Stimulated activated CD4-positive, alpha-beta T cell treated with anti-CD3 and anti-CD28 coated beads, Interleukin-15, amount 100 ng/mL, for 48 hours (primary cell): ENCODE measurements at places on chromosomes 6 and 20.

- no peak for DNase-seq
Measured at GRCh38 chr6:130394246-130394645, 28.4 kb downstream of the TMEM200A start.

DNA sequence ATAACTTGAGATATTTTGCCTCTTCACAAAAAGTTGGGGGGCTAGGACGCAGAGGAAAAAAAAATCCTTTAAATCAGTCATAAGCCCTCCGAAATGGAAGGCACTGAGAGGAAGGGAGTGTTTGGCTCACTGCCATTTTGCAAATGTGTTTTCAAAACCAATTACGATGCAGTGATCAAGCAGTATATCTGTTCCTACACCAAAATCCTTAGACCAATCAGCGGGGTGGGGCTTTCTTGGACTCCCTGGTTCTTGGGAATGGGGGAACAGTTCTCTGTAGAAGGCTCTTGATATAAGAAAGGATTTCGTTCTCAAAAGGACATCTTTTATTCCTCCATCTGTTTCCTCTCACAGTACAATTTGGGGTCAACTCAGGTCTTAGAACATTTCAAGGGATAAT lies 478.6 kb upstream of the JARID2 start:
- no peak for DNase-seq

DNA sequence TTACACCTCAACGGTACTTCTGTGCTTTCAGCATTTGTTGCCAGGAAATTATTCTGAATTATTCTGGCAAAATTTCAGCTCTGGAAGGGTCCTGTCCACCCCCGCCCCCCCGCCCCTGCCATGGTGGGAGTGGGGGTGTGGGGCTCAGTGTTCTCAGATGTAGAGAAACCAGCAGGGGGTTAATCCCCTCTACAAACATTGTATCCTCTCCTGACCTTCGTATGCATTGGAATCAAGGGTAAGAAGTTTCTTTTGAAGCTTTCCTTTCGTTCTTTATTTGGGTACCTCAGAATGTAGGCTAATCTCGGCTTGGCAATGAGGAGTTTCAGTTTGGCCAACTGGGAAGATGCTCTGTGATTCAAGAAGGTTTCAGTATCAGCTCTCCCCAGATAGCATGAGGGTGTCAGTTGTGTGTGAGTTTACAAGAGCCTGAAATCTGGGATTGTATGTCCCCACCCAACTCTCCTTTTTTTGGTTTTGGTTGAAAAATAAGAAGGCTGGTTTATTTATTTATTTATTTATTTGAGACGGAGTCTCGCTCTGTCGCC lies 25.5 kb upstream of the OLIG3 start:
- no peak for DNase-seq

- no peak for DNase-seq
Measured at GRCh38 chr20:45845452-45845851, 11.7 kb downstream of the ACOT8 start.

GRCh38 chr20:20530428-20531151 lies 162.7 kb downstream of the INSM1 start:
- no peak for DNase-seq

GRCh38 chr20:13142143-13142542 lies 78.9 kb upstream of the ISM1 start:
- no peak for DNase-seq

DNA sequence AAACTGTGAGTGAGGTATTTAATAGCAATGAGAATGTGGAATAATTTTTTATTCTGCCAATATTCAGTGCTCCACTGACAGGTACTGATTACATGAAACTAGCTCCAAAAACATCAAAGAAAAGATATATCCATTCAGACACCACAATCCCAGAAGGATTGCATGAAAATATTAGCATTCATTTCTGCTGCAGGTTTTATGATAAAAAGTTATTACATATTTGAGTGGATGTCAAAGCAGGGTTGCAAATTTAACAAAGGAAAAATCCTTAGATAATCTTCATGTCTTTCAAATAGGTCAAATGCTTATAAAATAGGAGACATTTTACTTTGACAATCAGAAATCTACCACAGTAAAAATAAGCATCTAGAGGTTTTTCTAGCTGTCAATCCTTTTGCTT lies 13.3 kb downstream of the MCHR2 start:
- DNase-seq = no peak

DNA sequence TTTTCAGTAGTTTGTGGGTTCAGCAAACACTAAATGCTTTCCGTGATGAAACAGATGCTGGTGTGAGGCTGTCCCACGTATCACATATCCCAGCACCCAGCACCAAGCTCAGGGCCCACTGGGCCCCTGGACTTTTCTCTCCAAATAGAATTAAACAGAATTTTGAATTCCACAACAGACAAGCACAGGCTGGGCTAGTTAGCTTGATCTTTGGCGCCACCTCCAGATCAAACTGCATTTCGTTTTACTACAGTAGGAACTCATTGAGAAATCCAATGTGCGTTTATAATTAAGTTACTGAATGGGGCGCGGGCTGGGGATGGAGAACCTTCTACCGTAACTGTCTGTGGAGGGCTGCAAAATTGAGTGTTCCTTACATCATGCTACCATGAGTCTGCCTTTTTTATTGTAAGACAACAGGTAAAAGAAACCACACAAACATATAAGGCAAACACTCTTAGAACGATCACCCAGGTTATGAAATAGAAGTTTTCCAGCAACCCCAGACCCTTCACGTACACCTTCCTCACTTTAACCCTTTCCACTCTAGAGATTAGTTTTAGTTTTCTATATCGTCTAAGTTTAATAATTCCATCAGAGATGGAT lies 107.8 kb downstream of the ZFP64 start:
- DNase-seq = no peak

DNA sequence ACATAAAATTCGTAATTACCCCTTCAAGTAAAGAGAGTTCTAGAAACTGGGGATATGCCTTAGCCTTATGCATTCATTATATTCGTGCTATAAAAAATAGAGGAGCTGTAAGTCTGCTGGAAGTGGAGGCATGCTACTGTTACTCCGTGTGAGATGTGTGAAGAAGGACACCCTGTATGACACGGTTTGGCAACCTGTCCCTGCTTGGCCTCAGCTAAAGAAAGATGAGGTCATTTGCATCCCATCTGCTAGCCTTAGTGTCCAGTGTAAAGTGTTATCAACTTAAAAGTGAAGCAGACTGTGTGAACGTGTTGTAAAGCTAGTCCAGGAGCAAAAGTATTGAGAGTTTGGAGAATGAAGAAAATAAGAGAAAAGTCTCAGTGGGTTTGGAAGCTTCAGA lies 135.1 kb upstream of the RAB32 start:
- DNase-seq = no peak

DNA sequence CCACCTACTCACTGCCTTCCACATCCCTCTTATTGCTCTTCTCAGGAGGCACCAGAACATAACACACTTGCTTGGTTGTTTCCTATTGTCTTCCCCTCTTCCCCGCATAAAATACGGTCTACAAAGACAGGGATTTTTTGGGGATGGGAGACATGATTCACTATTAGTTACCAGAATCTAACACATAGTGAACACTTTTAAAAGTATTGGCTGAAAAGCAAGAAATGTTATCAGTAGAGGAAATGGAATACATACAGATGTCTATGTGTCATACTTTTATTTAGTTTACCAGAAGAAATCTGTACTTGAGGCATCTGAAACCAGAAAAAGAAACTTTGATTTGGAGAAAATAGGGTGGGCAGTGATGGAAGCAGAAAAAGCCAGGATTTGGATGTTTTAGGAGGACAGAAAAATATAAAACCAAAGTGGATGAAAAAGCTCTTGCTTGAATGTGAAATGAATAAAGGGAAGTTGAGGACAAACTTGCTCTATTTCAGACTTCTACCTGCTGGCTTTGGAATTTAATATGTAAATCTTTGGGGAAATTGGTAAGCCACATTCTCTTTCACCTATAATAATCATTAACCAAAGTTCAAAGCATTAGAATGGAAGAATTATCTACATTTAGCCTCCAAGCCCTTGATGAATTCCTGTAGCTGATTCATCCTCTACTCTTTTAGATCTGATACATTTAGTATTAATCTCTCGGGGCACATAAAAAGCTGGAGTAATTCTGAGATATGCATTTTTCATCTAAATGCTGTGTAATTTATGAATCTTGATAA lies 82.6 kb downstream of the DOK5 start:
- no peak for DNase-seq

DNA sequence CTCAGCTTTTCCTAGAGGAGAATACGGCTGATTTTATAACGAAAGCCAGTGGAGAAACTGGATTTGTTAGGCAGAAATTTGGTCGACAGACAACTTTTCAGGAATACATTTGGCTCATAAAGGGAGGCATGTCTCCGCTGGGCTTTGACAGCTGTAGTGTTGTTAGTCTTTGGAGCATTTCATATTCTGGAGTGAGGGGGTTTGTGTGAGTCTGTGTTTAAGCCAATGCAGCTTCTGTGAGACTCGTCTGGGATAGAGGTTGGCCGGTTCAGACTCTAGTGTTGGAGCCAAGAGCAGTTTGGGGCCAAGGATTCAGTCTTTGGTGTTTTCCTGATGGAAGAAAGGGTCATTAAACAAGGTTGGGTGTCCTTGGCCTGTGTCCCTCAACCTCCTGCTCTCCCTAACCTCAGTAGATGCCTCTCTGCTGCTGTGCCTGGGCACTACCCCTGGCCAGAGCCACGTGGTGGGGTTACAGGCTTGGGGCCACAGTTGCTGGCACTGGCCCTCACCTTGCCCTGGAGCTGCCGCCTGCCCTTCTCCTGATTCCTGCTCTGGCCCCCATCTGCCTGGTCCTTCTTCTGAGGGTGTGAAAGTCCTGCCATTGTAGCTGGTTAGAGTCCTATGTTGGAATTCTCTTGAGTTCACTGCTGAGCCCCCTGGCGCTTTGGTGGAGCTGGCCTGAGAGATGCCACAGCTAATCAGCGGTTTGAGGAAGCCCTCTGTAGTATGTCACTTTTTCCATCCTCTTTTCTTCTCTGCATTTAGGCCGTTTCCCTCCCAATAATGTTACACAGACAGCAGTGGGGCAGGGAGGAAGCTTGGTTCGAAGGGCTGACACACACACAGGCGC lies 6.9 kb downstream of the PTK7 start:
- no peak for DNase-seq

DNA sequence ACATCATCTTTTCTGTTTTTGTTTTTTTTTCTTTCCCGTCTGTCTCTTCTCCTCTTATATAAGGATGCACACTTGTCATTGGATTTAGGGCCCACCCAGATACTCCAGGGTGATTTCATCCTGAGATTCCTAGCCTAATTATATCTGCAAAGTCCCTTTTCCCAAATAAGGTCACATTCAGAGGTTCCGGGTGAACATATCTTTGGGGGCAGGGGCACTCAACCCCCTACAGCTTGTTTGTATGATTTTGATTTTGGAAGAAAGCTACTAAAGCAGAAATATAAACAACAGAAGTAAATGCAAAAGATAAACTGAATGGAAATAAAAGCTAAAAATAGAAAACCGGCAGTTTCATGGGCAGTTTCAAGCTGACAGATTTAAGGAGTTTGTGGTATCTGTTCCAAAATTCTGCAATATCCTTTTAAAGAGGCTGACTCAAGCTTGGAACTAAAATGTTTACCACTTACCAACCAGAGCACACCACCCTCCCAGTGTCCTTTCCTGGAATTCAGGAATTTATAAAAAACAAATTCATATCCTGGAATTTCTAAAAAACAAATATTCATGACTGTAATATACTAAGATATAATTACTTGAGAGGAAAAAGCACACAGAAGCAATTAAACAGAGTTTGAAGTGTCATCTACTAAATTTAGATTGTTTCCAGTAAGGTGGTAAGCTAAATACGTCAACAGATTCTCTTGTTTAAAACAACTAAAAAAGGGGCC lies 100.0 kb upstream of the CARMIL1 start:
- DNase-seq = no peak

GRCh38 chr6:113779656-113780055 lies 77.5 kb upstream of the MARCKS start:
- DNase-seq = no peak

- no peak for DNase-seq
Measured at GRCh38 chr6:17482711-17483110, 89.3 kb downstream of the CAP2 start.

DNA sequence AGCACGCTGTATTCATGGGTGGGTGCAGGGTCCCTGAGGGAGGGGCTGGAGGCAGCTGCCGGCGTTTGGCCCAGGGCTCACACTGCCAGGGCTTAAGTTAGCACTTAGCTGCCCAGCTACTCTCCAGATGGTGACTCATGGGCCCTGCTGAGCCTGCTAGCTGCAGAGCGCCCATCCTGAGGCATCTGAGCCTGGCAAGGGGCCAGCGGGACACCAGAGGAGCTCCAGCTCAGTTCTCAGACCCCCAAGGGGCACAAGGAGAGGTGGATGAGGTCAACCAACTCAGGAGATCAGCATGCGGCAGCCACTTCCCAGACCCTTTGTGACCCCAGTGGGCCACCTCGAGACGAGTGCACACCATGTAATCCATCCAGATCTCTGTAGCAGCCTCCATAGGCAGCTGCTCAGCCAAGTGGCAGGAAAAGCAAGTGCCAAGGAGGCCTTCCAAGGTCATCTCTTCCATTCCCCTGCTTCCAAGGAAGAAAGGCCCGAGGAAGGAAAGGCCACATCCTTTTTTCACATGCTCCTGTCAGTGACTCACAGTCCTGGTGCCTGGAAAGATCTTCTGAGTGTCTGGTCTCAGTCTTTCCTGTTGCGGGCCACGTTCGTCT lies 35.3 kb downstream of the FOXP4 start:
- DNase-seq = no peak

DNA sequence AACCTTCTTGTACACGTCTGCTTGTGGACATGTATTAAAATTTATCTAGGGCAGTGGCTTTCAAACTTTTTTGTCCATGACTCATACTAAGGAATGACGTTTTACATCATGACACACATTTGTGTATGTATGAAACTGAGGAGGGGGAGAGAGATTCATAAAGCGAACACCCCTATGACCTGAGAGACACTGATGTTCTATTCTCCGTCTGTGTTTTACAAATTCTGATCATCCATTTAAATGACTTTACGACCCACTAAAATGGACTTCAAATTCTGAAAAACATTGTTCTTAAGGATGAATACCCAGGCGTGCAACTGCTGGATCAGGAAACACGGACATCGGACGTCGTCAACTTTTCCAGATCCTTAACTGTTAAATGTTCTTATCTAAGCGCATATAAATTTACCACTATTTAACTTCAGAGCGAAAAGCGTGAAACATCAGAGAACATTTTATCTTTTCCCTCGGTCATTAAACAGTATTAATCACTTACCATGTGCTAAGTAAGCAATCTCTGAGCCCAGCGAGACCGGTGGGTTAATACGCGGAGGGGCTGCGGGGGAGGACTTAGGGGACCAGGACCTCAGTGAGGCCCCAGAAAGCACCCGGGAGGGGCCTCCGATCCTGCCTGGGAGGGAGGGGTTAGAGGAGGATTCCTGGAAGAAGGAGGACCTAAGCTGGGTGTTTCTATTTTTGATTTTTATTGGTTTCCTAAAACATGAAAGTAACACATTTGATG lies 1.2 kb downstream of the PLAGL1 start:
- DNase-seq = peak; percentile 2
